ENCODE measurements at places on chromosomes 11 and 22.

DNA sequence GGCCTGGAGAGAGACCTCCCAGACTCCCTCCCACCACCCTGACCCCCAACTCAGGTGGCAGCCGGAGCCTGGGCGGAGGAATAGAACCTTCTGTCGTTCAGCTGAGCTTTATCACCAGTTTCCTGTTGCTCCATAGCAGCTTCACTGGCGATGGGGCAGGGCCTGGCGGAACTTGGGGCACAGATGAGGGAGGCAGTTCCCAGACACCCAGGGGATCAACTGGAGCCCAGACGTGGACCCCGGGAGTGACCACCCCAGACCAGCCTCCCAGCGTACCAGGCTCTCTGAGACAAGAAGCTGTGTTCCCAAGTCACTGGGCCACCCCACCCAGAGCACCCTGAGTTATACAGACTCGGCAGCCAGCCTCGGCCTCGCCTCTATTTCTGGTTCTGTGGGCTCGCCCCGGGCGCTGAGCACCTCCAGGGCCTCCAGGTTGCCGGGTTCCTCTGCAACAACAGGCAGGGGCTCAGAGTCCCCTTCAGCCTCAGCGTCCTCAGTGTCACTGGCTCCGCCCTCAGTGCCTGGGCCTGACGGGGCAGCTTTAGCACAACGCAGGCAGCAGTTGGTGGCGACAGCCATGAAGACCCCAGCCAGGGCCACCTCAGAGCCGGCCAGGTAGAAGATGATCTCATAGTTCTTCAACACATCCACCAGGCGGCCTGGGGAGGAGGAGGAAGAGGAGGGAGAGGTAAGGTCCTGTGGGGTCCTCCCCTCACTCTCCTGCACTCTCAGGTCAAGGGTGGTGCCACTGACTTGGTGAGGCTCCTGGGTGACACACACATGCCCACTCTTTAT, 5.7 kb downstream of the SLC16A8 start:
- DNase-seq, result no peak

DNA sequence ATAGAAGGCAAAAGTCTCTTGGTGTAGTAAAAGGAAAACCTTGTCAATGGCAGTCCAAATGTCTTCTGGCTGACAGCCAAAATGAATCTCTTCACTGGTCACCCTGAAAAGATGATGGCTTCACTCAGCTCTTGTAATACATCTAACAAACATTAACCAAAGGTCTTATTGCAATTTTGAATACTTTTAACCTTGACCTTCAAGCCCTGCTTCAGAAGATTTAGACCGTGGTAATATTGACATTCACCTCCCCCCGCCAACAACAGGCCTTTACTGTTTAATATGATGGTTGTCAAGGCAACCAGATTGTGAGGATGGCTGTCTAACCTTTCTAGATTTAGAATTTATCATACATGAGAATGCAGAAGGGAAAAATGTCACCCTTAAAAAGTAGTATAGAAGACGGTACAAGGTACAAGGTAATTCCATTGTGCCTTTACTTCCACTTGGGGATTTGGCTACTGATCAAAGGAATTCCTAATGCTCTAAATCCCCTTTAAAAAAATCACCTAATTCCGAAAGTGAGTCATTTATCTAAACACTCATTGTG, 342.3 kb downstream of the LARGE1 start:
- DNase-seq, result no peak

DNA sequence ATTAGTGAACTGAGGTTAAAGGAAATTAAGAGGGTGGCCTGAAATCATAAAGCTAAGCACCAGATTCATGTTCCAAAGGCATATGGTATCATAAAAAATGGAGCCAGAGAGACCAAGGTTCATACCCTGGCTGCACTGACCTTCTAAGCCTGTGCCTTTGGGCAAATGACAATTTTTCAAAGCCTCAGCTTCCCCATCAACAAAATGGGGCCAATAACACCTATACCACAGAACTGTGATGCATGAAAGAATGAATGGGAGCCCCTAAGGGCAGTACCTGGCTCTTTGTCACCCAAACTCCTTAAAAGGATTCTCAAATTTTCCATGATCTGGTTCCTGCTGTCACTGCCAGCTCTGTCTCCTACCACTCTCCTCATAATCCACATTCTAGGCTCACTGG, 72.5 kb downstream of the RAB30 start:
- no peak for DNase-seq

DNA sequence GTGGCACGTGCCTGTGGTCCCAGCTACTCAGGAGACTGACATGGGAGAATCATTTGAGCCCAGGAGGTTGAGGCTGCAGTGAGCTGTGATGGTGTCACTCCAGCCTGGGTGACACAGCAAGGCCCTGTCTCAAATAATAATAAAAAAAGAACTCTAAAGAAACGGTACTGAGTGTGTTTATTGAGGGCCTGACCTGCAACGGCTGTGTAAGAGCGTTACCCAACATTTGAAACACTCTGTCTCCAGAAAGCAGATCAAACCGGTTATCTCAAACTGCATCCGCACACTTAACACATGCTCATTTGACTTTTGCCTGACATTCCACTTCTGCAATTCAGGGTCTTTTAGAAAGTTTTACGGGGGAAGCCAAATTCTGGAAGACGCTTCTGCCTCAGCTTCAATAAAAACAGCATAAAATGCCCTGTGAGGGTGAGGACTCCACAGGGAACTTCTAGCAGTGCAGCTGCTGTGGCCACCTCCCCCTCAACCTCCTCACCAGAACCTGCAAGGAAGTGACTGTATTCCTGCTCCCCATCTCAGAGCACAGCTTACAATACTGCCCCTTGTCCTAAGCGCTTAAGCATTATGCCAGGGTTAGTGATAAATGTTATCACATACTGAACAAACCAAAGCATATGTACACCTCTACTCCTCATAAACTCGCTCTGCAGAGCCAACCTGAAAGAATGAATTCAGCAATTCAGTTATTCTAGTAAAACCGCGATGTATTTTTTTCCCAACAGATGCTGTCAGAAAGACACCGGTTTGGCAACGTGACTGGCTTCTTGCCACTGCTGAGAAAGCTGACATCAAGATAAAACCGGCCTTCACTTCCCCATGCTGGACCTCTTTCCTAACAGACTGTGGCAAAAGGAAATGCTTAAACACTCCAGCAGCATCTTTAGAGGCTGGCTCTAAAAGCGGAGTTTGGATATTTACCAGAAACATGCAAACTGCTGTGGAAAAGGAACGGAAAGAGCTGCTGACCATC, 52.2 kb downstream of the PRDM10 start:
- DNase-seq, result no peak

Data from DMS 273 treated with DMSO at 0.1 percent for 48 hours (cell line).